Smooth muscle cell of bladder (primary cell): ENCODE measurements at places on chromosomes 2 and 18. TPM values are rescaled to one million over a fixed set of nuclear protein-coding genes. Genes with fewer than 3 reads are reported as not detected.

CYS1 gene
- 2.0 TPM in 2 replicates for total RNA-seq

GPAT2 gene
- 2.3 and 3.1 TPM in 2 replicates for total RNA-seq

LRRC30 gene
- not detected in 2 replicates for total RNA-seq

C2orf66 gene
- total RNA-seq, result not detected in 2 replicates

SERPINB3 gene
- 0.28 TPM in 1 of 2 replicates, not detected in the other for total RNA-seq

TRIB2 gene
- total RNA-seq, result 13.2 and 34.6 TPM in 2 replicates

LRPPRC gene
- total RNA-seq, result 47.2 and 51.4 TPM in 2 replicates

FAM237A gene
- total RNA-seq, result not detected in 2 replicates

TEX44 gene
- not detected in 2 replicates for total RNA-seq
